Epithelial cell of alveolus of lung (primary cell): ENCODE measurements at places on chromosomes 16 and 17. TPM values are rescaled to one million over a fixed set of nuclear protein-coding genes. Genes with fewer than 3 reads are reported as not detected.

Gene GP1BA
- total RNA-seq = not detected in 2 replicates

Gene AIPL1
- not detected in 2 replicates for total RNA-seq

Gene ABCA6
- total RNA-seq = 5.3 and 17.0 TPM in 2 replicates

Gene SOX8
- 0.13 and 0.88 TPM in 2 replicates for total RNA-seq

Gene MLKL
- total RNA-seq = 3.0 and 8.8 TPM in 2 replicates

Gene TPSB2
- total RNA-seq = not detected in 2 replicates

Gene SRRM2
- total RNA-seq = 55.5 and 171 TPM in 2 replicates

Gene SDR42E2
- total RNA-seq = not detected in 2 replicates
